ENCODE measurements at places on chromosomes 2 and 18. TPM values are rescaled to one million over a fixed set of nuclear protein-coding genes. Genes with fewer than 3 reads are reported as not detected.

DNA sequence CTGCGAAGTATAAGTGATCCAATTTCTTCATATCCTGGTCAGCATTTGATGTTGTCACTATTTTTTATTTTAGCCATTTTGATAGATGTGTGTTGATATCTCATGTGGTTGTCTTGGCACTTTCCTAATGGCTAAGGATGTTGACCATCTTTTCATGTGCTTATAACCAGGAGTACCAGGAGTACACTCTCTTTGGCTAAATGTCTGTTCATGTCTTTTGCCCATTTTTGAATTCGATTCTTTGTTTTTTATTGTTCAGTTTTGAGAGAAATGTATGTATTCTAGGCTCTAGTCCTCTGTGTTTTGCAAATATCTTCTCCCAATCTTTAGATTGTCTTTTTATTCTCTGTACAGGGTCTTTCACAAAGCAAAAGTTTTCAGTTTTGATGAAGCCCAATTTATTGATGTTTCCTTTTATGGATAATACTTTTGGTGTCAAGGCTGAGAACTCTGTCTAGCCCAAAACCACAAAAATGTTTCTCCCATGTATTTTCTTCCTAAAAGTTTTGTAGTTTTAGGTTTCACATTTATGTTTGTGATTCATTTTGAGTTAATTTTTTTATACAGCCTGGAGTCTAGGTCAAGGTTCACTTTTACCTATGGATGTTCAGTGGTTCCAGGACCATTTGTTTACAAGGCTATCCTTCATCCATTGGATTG is 65.4 kb downstream of the SDC1 start:
- no peak for DNase-seq

DNA sequence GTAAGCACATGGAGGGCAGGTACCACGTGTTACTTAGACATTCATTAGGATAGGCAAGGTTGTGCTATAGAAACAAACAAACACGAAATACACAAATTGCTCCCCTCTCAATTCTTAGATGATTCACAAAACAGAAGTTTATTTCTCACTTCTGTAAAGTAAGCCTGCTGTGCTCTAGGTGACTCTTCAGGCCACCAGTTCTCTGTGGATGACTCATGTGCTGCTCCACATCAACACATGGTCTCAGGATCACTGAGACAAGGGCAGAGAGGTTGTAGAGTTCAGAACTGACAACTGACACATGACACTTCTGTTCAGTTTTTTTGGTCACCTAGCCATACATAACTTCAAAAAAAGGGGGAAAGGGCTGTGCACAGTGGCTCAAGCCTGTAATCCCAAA is 70.6 kb downstream of the DAW1 start:
- peak; percentile 26 for DNase-seq

GRCh38 chr2:33014268-33014667 is 67.5 kb downstream of the LTBP1 start:
- peak; percentile 93 for DNase-seq

GRCh38 chr2:168336786-168337388 is 89.5 kb upstream of the STK39 start:
- DNase-seq, result peak; percentile 88

DNA sequence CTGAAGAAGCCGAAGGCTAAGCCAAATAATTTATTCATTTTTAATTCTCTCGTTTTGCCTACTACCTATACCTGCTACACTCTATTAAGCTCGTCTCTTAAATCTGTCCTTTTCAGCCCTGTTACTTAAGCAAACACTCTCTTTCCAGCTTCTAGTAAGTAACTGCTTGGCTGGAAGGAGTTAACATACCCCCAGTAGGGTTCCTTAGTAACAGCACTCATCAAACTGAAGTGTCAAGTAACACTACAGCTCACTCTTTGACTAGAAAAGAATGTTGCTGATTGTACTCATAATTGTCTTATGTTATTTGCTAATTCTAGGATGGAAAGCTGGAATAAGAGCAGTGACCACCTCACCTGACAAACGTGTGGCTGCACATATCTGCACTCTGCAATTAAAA is 120.0 kb upstream of the SCN7A start:
- DNase-seq, result no peak

GRCh38 chr2:219261024-219261855 is 7.5 kb upstream of the TUBA4A start:
- no peak for DNase-seq

Gene TUBA3E
- total RNA-seq, result not detected
